ENCODE measurements at places on chromosomes 13 and 19.

DNA sequence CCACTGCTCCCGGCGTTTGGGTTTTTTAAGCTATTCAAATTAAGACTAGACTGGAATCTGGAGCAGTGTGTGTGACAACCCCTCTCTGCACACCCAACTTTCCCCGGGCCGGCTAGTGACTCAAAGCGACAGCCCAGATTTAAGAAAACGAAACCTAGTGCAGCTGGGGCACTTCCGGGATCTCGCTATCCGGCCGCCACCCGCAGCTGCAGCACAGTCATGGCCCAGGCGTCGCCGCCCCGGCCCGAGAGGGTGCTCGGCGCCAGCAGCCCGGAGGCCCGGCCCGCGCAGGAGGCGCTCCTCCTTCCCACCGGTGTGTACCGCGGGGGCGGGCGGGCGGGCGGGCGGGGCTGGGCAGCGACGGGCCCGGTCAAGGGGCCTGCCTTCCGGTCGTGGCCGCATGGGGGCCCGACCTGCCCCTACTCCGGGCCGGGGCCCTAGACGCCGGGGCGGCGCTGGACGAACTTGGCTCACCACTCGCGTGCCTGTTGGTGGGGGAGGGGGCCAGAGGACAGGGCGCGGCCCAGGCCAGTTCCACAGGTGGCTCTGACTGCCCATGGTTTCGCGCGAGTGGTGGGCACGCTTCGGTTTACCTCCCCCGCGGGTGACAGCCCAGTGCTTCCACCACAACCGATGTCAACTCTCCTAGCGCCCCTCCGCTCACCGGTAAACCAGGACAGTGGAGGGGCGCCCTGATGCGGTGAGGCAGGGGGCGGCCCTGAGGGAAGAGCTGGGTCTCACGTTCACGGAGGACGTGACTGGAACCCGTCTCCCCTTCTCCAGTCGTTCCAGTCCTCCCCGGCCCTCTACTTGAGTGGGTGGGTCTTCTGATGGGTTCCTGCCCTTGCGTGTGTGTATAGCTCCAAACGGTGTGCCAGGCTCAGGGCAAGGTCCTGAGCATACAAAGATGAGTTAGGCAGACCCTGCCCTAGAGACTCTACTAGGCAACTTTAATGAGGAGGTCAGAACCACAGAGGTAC lies at the start of gene PHF11:
TSS of gene PHF11 (plus strand) at position 171 of the 980 bp plus-strand sequence. CDS start at position 220, 49 bp downstream.
- DNase-seq = peak; percentile 71

- no peak for DNase-seq
Measured at GRCh38 chr19:45556835-45557234, 27.8 kb downstream of the OPA3 start.

GRCh38 chr19:49129238-49129583 lies 9.9 kb downstream of the PPFIA3 start:
- no peak for DNase-seq

GRCh38 chr19:15091918-15092753 lies 10.1 kb downstream of the OR1I1 start:
- DNase-seq = peak; percentile 42

GRCh38 chr19:1225440-1226226 lies 12.2 kb downstream of the CBARP start:
- no peak for DNase-seq

DNA sequence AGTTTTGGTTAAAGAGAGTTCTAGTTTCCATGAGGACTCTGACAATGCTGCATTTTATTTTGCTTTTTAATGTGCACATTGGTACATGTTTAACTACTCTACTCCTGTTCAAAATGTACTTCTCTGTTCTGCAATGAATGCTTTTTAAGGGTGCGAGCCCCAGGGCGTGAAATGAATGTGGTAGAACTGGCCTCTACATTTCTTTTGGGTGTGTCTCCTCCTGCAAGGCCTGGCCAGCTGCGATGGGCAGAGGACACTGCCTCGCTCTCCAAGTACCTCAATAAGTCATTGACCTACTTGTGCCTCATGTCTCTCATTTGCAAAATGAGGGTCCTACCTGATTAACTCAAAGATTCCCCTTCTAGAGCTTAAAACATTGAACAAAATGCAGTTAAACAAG lies 6.7 kb downstream of the RGS9BP start:
- no peak for DNase-seq

GRCh38 chr19:4830768-4831265 lies 695 bp downstream of the TICAM1 start:
- DNase-seq = peak; percentile 42
